ENCODE measurements at places on chromosomes 4 and X. TPM values are rescaled to one million over a fixed set of nuclear protein-coding genes. Genes with fewer than 3 reads are reported as not detected.
A peak's percentile ranks its signal among the peaks of the same experiment; 100 is the strongest.

GRCh38 chr4:8731364-8731763 lies 138.8 kb downstream of the CPZ start:
- no peak for DNase-seq

DNA sequence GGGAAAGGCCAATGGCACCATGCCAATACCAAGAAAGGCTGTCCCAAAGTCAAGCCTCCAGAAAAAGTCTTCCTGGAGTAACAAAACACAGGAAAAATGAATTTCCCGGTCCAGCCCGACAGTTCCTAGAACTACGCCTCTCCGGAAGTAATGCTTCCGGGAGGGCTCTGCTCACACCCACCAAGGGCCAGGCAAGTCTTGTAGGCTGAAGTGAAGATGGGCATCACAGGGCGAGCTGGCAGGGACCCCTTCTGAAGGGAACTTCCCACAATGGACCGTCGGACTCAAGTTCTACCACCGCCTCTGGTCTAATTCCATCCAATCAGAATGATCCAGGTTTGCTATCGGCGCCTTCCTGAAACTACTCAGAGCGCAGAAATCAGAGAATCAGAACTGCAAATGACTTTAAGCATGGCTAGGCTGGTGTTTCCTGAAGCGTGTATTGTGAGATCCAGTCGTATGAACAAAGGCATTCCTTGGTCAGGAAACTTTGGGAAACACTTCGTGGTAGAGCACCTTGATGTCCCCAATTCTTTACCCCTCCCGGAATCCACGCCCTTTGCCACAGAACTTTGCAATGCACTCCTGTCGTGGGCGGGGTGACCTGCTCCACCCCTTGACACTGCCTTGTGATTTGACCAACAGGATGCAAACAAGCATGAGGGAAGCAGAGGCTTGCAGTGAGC lies 127.8 kb downstream of the BCOR start:
- DNase-seq: no peak

DNA sequence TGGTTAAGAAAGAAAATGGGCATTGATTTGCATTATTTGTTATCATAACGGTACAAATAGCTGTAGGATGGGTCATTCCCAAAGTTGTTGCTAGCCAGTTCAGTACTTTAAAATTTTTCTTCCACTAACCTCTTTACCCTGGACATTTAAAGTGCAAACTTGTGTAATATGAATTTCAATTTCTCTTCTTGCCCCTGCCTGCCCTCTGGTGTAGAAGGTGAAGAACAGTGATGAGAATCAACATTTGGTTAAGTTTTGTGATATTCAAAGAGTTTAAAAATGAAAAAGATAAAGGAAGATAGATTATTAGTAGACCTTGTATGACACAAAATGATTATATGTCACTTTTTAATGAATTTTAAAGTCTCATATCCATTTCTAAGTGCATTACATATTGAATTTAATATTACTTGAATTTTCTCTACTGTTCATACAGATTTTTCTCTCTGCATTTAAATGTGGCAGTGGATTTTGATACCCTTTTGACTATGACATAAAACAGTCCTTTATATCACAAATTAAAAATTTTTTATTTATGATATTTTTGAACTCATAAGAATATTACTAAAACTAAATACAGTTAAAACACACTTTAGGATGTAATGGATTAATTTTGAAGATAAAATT lies 337.7 kb downstream of the BMPR1B start:
- no peak for DNase-seq

- no peak for DNase-seq
These were observed 49.2 kb upstream of the DDX53 start for GRCh38 chrX:22950269-22951266.

DNA sequence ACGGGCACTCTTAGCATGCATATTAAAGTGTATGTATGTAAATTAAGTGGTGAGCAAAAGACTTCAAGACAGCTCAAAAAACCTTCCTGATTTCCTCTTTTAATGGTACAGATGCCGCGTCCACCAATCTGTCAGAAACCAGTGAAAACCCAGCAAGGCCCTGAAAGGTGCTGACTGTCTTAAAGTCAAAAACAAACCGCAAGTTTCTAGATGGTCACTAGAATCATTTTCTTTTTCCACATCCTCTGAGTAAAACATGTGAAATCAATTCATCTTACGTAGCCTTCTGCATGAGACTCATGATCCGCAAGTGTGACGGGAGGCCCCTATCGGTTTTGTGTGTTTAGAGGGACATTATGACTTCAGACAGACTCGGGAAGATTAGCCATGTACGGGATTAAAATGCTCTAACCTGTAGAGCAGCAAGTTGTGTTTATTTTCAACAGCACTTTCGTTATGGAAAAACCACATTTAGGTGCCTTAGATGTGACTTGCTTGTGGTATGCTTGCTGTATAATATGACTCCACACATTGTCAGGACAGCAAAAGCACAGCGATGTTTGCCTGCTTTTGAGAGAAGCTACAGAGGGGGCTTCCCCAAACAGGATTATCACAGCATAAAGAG lies 88.2 kb upstream of the STS start:
- DNase-seq: peak; percentile 44

DNA sequence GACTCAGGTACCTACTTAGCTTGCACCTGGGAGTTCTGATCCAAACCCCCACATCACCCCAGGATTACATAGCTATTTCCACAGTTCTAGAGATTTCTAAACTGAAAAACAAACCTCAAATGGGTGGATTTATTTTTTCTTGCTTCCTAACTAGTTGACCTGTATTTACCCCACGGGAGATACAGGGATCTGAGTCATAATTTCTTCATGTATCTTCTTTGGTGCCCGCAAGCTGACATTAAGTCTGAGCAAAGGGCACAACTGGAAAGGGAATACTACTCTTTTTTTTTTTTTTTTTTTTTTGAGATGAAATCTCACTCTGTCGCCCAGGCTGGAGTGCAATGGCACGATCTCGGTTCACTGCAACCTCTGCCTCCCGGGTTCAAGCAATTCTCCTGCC lies 10.0 kb upstream of the ELOVL6 start:
- no peak for DNase-seq

ACE2 gene
- total RNA-seq: 141 TPM

DNA sequence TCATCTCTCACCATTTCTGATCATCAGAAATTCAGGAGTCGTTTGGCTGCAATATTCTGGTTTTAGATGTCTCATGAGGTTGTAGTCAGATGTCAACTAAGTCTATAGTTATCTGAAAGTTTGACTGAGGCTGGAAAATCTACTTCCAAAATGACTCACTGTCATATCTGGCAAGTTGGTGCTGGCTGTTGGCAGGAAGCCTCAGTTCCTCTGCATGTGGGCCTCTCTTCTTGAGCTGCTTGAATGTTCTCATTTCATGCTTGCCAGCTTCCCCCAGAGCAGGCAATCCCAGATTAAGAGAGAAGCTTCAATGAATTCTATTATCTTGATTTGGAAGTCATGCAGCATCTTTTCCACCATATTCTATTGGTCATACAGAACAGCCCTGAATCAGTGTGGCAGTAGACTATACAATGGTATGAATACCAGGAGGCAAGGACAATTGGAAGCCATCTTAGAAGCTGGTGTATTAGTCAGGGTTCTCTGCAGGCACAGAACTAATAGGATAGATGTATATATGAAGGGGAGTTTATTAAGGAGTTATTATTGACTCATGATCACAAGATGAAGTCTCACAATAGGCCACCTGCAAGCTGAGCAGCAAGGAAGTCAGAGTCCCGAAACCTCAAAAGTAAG lies 46.8 kb upstream of the ELF2 start:
- DNase-seq: no peak

DNA sequence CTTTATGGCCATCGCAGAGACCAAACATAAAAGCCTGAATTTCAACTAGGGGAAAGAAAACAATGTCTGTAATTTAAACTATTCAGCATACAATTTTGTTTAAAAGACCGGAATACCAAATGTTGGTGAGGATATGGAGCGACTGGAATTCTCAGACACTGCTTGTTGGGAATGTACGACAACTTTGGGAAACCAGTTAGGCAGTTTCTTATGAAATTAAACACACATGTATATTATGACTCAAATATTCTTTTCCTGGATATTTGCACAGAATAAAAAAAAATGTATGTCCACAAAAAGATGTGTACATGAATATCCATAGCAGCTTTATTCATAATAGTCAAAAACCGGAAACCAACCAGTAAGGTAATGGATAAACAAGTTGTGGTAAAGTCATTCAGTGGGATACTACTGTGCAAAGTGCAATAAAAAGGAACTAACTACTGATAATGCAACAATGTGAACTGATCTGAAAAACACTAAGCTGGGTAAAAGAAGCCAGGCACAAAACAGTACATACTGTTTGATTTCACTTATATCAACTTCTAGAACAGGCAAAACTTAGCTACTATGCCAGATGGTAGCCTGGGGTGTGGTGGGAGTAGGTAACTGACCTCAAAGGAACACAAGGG lies 152.7 kb upstream of the FTHL17 start:
- DNase-seq: no peak

DNA sequence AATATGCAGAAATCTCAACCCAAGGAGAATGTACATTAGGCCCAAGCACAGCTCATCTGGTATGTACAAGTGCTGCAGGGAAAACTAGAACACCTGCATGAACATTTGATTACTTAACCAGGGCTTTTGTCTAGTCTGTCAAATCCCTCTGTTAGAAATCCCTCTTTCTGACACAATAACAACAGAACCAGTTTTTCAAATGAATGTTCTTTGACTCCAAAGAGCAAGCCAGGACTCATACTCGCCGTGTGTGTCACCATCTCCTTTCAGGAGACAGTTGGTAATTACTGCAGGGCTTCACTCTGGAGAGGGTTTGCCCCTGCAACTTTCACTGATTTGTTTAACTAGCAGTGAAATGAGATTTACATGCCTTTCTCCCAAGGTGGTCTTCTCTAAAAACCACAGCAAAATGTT lies 143.0 kb upstream of the FAM241A start:
- no peak for DNase-seq

MAGEB17 gene
- not detected for total RNA-seq

- DNase-seq: no peak
These were observed 40.5 kb downstream of the FRYL start for GRCh38 chr4:48739560-48740019.

DNA sequence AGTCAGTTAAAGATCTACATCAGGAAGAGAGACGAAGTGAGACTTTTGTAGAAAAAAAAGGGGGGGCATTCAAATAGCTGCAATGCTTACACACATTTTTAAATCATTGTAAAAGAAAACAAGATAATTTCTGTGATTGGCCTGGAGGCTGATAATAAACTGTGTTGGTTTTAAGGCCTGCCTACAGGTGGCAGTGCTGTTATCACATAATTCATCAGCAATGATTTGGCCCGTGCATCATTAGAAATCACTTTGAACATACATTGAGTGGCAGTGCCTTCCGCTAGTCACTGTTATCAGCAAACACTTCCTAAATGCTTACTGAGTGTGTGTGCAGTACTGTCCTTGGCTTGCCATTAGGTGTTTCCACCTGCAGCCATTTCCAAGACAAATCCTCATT lies 831.9 kb downstream of the TRIML1 start:
- DNase-seq: no peak

DNA sequence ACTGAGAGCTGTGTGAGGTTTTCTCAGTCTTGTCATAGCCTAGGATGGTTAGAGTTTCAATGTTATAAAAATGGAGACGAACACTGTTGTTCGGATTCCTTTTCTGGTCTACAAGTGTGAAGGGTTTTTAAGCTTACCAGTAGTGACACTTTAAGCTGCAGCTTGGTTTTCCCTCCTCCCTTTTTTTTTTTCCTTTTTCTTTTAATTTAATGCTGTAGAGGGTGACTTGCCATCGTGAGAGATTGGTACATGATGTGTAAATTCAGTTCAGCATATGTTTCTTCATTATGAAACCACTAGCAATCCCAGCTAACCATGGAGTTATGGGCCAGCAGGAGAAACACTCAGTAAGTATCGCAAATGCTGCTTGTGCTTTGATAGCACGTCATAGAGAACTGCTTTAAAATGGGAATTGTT lies 165.0 kb downstream of the RAPGEF2 start:
- DNase-seq: no peak

GRCh38 chrX:103789004-103789403 lies 12.4 kb downstream of the PLP1 start:
- no peak for DNase-seq

TMPRSS11B gene
- total RNA-seq: not detected

DNA sequence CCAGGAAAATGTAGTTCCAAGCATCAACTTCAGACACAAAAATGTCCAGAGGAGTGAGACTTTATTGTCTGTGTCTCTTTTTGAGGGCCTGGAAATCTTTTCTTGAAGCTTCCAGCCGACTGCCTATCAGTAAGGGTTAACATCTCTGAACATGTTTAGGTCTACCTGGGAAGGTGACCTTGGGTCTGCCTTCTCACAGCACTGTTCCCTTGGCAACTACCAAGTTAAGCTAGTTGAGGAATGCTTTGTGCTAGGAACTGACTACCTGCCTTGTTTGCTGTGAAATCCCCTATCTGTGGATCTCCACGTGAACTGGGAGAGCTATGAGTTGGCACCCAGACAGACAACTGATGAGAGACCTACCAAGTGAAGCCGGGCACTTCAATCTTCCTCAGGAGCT lies 81.6 kb downstream of the PPEF2 start:
- DNase-seq: no peak

GRCh38 chr4:146029939-146030710 lies 91.5 kb upstream of the ZNF827 start:
- DNase-seq: peak; percentile 77

- no peak for DNase-seq
These were observed 1282.0 kb downstream of the PCDH7 start for GRCh38 chr4:32002037-32002747.

GRCh38 chrX:1484638-1485019 lies 31.9 kb upstream of the ASMTL start:
- DNase-seq: no peak

- DNase-seq: no peak
These were observed 73.2 kb upstream of the STARD8 start for GRCh38 chrX:68574240-68574639.

DNA sequence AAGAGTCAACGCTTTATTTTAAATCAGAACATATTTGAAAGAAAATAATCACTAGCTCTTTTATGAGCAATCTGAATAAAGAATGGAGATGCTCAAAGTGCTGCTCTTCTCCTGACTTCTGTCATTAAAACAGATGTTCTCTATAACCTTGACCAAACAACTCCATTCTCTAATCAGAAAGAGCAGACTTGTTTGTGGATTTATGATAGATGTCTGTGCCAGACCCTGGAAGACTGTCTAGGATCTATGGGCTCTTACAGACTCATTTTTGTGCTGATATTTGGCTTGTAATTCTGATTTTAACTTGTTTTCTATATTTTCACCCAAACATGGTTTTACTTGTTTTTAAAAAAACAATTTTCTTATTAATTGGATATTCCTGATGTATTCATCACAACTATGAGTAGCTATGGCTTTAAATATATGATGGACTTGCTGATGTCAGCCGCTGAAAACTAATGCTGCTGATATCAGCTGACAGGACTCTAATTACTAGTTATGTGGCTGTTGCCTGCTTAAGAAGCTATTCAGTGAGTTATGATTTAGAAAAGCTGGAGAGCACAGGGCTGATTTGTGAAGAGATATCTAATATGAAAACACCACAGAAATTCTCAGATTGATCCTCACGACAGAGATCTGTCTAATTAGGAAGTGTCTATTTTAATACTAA lies 31.6 kb upstream of the MAML3 start:
- no peak for DNase-seq

Measured in Peyer's patch (tissue), 4 donors.